ENCODE measurements at places on chromosomes 2 and 18.

- no peak for DNase-seq
These were observed 547.6 kb downstream of the CPS1 start for GRCh38 chr2:211103989-211104388.

GRCh38 chr2:119960821-119961220 is 52.1 kb upstream of the EPB41L5 start:
- no peak for DNase-seq

GRCh38 chr18:77702686-77703085 is 453.0 kb downstream of the GALR1 start:
- no peak for DNase-seq

DNA sequence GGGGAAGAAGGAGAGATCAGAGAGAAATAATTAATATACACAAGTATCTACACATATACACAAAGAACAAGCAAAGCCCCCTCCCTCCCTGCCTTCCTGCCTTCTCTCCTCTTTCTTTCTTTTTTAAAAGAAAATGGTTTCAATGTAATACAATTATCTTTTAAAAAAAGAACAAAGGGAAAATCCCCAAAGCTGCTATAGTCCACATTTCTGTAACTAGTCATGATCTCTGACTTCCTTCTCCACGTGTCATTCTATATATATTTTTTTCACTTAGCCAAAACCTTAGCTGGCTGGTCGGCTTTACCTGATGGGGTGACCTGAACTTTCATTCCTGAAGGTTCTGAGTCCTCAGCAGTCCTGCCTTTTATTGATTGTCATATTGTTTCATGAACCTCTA is 44.3 kb downstream of the MAP3K20 start:
- DNase-seq: no peak

DNA sequence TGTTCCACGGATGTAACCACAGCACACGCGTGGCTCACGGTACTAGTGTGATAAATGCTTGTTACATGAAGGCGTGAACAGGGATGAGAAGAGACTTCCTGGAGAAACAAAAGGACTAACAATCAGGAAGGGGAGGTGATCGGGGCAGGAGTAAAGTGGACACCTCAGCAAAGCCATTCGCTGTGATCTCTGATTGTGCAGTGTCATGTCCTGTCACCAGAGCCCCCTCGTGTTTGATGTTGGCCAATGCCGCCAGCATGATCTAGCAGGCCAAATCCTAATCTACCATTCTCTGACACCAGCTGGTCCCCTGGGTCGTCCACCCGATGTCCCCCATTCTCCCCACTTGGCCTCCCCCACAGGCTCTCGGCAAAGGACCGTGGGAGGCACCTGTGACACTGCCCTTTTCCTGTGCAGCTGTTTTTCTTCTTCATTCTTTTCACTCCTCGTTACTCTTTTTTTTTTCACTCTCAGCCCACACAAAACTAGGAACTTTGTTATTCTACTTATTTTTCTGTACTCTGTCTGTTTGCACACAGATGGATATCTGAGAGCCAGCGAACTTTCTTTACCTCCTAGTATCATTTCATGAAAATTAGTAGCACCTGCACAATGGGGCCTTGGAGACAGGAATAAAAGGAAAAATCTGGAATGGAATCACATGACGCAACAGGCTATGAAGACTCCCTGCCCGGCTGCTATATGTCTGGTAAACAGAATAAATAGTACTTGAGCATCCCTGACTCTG is 146.8 kb downstream of the TGIF1 start:
- DNase-seq: peak; percentile 83

DNA sequence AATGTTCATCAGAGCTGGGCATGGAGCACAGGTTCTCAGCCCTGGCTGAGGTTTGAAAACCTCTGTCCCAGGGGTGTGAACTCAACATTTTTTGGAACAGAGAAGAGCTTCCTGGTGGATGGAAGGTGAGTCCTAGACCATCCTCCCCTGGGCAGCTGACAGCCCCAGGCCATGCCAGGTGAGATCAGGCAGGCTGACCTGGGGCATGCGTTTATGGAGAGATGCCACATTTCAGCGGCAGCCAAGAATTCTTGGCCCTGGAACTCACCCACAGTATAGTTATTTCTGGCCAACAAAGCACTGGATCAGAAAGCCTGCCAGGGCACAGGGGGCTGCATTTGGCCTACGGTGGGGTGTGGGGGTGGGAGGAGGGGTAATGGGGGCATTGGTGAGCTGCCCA is 83.8 kb downstream of the EDAR start:
- DNase-seq: no peak

- DNase-seq: no peak
These were observed 72.8 kb upstream of the MC4R start for GRCh38 chr18:60445341-60445740.

DNA sequence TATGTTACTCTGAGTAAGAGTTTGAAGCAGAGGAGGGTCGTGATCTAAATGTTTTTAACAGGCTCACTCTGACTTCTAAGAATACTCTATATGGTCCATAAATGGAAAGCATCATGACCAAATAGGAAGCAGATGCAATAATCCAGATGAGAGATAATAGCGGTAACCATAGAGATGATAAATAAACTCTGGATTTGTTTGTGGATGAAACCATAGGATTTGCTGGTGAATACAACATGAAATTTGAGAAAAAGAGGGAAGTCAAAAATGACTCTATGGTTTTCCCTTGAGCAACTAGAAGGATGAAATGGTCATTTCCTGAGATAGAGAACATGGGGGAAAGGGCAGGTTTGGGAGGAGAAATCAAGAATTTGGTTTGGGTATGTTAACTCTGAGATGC is 3.9 kb downstream of the HEATR5B start:
- no peak for DNase-seq
